NCI-H446 treated with DMSO at 0.1 percent for 48 hours (cell line): ENCODE measurements at places on chromosomes 4 and X.

GRCh38 chr4:118898221-118898620 lies 9.6 kb downstream of the SYNPO2 start:
- no peak for DNase-seq

DNA sequence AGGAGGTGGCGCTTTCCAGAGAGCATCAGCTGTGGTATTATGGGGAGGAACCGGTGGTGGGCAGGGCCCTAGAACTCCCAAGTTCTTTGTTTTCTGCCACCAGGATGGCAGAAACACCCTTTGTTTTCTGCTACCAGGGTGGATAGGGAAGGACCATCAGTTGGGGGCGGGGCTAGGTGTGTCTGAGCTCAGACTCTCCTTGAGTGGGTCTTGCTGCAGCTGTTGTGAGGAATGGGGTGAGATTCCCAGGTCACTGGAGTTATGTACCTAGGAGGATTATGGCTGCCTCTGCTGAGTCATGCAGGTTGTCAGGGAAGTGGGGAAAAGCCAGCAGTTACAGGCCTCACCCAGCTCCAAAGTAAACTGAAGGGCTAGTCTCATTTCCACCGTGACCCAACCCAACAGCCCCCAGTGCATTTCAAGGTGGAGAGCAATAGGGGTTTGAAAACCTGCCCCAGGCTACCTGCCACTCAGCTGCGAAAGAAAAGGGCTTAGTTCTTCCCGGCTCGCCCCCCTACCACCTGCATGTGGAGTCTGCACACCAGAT lies 167.8 kb upstream of the FAM241A start:
- no peak for DNase-seq

GRCh38 chr4:8355864-8356565 lies 84.5 kb downstream of the ACOX3 start:
- no peak for DNase-seq

DNA sequence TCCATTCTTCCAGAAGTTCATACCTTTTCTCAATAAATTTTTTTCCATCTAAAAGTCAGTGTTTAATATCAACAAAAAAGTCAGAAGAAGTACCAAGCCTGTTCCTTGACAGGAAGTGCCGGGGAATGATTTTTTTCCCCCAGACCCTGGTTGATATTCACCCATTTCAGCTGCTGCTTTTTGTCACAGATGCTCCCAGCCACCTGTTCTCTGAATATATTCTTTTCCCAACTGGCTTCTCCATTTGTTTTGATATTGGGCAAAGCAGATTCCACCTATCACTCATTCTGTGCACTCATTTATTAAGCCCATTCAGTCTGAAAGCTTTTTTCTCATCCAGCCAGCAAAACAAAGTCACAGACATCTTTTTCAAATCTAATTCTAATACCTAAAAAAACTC lies 139.9 kb downstream of the FRMPD4 start:
- DNase-seq = no peak

DNA sequence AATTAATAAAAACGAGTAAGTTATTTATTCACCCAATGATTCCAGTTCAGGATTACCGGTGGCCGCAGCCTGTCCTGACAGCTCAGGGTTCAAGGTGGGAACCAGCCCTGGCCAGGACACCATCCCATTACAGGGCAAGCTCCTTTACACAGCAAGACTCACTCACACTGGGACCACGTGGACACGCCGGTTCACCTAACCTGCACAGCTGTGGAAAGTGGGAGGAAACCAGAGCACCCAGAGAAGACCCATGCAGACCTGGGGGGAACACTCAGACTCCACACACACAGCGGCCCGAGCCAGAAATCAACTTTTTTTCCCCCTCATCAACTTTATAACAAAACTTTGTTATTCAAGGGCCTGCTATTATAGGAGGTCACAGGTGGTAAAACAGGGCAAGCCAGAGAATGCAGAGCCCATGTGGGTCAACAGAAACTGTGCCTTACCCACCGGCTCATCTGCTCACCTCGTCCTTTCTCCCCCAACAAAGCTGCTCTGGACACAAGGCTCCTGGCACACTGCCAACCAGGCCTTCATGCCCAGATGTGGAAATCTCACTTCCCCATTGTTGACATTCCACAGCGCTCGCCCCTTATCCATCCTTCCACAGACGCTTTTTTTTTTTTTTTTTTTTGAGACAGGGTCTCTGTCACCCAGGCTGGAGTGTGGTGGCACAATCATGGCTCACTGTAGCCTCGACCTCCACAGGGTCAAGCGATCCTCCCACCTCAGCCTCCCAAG lies 8.0 kb upstream of the ODAPH start:
- DNase-seq = no peak

GRCh38 chrX:22585831-22586230 lies 313.1 kb downstream of the CBLL2 start:
- no peak for DNase-seq

- DNase-seq = no peak
These were observed 81.3 kb upstream of the LIMCH1 start for GRCh38 chr4:41456559-41457101.
